EL (cell line): ENCODE measurements at places on chromosomes 7 and 10.

DNA sequence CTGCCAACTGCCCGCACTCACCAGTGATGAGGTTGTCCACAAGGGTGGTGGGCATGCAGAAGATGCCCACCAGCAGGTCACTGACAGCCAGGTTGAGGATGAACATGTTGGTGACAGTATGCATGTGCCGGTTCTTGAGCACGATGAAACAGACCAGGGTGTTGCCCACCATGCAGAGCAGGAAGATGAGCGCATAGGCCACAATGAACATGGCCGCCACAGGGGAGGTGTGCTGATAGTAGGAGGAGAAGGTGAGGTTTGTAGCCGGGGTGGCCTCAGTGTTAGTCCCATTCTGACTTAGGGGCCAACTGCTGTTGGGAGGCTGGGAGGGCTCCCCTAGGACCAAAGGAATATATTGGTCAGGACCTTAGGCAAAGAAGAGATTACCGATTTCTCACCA is 17.7 kb downstream of the NPFFR1 start:
- DNase-seq, result no peak

DNA sequence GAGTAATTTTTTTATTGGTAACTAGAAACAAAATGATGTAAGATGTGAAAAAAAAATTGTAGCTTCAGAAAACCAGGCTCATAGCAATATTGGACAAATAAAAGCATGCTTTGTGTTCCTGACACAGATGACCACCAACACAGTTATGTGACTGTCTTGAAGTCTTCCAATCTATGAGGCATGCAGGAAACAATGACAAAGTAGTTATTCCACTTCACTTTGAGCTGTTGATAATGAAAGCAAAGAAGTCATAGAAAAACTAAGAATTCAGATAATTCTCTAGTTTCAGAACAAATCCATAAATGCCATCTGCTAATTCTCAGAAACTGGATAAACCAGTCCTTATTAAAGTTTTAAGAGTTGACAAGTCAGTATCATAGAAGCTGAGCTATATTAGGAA is 378.4 kb upstream of the SEMA3D start:
- peak; percentile 26 for DNase-seq

GRCh38 chr7:6453734-6454133 is 6.0 kb upstream of the DAGLB start:
- DNase-seq, result peak; percentile 97

GRCh38 chr10:71260622-71261325 is 48.4 kb downstream of the UNC5B start:
- peak; percentile 84 for DNase-seq

GRCh38 chr10:126857178-126857806 is 47.9 kb upstream of the DOCK1 start:
- no peak for DNase-seq

GRCh38 chr7:101558742-101559325 is 70.3 kb downstream of the MYL10 start:
- DNase-seq, result no peak

GRCh38 chr7:40848541-40849221 is 713.9 kb downstream of the SUGCT start:
- DNase-seq, result no peak

DNA sequence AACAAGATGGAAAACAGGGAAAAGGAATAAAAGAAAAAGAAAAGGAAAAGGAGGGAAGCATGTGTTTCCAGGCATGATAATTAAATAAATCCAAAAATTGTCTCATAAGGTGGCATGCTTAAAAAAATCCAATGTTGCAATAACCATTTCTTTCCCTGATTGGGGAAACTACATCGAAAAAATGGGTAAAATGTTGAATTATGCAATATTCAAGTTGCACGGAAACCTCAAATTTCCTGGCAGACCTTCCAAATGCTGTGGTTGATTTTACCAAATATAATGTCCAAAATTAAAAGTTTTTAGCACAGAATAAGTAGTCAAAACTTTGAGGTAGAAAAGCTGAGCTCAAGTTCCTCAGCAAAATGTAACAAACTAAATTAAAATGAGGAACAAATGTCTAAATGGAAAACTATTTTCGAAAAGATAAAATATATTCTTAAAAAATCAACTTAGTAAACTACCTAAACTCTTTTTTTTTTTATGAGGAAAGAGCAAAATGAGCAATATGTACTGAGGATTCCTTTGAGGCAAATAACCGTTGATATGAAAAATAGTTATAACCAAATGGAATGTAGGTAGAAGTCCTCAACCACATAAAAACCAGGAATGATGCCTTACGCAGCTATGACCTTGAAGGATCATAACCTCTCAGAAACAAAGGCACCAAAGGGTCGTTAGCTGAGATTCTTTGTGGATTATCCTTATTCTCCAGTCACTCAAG is 52.6 kb downstream of the MACC1 start:
- peak; percentile 24 for DNase-seq

DNA sequence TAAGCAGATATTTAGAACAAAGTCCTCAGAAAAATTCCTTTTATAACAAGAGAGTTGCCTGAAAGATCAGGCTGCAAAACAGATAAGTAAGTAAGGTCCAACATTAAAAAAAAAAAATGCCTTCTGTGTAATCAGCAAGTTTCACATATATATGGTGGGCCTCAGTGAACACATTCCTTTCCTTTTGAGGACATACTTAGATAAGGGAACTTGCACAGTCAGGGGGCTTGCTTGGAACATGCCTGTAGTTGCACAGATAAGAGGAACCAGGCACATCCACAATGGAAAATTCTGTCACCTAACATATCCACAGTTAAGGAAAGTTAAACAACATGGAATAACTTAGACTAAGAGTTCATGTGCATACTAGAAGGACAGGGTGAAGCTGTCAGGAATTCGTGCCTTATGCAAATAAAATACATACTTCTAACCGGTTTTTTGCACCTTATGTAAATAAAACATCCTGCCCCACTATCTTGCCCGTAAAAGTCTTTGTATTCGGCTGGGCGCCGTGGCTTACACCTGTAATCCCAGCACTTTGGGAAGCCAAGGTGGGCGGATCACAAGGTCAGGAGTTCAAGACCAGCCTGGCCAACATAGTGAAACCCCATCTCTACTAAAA is 257.3 kb downstream of the ZNF33B start:
- DNase-seq, result no peak

GRCh38 chr7:17732083-17732482 is 208.2 kb downstream of the SNX13 start:
- no peak for DNase-seq

DNA sequence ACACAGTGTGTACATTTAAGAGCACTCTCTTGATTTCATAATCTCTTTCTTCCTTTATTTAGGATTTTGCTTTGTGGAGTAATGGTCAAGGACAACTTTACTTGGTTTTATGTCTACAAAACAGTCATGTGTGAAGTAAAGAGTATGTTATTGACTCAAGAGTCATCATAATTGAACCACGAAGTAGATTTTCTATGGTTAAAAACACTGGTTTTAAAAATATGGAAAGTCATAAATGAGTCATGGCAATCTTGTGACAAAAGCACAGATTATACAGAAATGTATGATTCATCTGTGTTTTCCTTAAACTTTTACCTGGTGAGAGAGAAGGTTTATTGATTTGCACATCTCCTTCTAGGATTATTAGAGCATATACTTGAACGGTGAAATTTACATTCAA is 969.7 kb downstream of the GATA3 start:
- DNase-seq, result no peak

DNA sequence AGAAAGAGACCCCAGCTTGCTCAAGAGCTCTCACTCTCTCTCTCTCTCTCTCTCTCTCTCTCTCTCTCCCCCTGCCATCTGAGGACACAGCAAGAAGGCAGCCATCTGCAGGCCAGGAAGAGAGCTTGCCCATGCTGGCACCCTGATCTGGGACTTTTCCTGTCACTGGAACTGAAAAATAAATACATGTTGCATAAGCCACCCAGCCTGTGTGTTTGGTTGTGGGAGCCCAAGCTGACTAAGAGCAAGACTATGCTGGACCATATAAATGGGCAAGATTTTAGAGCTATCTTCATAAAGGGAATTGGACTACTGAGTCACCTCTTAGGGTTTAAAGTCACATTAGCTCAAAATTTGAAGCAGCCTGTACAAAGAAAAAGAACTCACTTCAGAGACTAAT is 98.6 kb downstream of the SLC16A9 start:
- DNase-seq, result no peak
